ENCODE measurements at places on chromosomes 16 and 17.

DNA sequence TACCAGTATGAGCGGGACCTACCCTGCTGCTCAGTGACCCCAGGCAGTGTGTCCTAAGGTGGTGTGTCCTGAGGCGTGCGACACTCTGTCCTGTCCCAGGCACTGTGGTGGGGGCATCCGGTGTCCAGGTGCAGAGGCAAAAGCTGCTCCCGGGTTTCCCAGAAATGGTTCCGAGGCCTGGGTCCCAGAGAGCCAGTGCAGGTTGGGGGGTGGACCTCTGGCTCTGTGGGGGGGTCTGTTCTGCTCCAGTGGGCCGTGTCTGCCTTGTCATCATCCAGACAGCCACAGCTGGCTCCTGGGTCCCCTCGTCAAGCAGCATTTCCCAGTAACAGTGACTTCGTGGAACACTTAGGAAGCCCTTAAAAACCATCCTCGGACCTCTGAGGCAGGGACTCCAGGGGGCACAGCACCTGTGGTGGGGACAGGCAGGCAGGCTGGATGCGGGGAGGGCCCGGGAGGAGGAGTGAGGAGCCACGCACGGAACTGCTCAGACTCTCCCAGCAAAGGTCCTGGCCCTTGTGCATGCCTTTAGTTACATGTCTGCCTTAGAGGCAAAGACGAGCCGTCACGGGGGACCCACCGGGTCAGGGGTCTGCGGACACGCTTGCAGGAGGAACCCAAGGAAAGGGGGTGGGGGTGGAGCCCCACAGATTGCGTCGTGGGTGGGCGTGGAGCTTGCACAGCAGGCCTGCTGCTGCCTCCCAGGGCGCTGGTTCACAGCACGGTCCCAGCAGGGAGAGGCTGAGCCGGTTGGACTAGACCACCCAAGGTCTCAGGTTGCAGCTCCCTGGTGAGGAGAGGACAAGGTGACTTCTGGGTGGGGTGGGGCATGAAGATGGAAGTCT lies 5.6 kb downstream of the SLC16A3 start:
- DNase-seq, result peak; percentile 70

DNA sequence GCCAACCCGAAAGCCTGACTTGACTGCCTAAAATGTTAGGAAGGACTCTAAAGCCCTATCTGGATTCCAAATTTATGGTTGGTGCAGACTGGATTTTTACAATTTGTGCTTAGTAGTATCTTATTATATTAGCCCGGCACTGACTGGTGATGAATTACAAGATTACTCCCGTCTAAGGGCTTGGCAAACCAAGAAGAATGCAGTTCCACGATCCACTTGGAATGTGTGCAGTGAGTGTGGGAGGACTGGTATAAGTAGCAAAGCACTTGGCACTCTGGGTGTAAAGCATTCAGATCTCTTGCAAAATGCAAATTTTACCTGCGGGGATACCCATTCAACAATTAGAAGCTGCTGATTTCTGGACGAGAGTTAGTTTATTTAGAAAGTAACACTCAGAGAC lies 539.4 kb downstream of the MAF start:
- DNase-seq, result no peak

DNA sequence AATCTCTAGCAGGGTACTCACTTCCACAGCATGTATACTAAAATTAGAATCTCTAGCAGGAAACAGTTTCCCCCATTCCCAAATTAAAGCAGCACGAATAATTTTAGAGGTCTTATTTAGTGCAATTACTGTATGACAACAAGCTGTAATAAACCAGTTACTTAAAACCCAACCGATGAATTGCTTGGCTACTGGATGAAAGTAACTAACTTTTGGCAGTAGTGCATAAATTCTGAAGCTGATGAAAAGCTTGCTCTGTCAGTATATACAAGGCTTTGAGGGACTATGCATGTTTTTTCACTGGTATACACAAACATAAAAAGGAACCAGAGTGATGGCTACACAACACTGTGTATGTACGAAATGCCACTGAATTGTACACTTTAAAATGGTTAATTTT lies 89.4 kb downstream of the CFDP1 start:
- no peak for DNase-seq

GRCh38 chr17:27453471-27453870 lies 2.8 kb upstream of the KSR1 start:
- DNase-seq, result no peak

- no peak for DNase-seq
These were observed 44.7 kb downstream of the IL21R start for GRCh38 chr16:27446721-27447120.

DNA sequence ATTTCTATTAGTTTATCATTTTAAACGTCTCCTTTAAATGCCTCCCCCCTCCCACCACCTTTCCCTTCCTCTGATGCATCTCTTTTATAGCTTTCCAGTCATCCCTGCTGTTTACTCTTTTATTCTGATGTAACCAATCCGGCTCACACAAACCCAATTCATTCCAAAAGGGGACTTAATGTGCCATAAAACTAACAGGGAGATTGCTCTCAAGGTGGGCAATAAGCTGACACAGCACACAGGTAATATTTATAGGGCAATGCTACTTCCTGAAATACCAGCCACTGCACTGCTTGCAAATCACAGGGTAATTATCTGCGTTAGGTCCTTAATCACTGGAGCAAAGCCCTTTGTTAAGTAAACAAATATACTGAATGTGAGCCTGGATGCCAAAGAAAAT lies 23.3 kb upstream of the CA10 start:
- no peak for DNase-seq

GRCh38 chr17:41909088-41909487 lies 9.7 kb downstream of the ACLY start:
- peak; percentile 30 for DNase-seq

Data from upper lobe of left lung (tissue), 6 donors.